ENCODE measurements at places on chromosomes 12 and 14.

DNA sequence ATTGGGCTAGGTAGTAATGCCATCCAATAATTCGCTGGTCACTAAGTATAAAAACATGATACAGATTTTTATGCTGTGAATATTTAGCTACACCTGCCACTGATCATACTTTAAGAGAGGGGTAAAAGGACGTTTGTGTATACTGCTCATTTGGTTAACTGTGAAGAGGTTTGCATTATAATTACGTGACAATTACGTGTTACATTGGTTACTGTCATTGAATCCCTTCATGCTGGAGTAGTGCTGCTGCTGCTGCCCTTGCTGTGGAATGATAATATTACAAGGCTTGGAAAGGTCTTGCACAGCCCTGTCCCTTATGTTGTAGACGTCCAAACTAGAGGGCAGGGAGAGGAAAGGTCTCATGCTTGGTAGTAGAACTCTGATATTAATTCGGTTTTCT is 312.2 kb upstream of the ATP2B1 start:
- DNase-seq, result no peak

DNA sequence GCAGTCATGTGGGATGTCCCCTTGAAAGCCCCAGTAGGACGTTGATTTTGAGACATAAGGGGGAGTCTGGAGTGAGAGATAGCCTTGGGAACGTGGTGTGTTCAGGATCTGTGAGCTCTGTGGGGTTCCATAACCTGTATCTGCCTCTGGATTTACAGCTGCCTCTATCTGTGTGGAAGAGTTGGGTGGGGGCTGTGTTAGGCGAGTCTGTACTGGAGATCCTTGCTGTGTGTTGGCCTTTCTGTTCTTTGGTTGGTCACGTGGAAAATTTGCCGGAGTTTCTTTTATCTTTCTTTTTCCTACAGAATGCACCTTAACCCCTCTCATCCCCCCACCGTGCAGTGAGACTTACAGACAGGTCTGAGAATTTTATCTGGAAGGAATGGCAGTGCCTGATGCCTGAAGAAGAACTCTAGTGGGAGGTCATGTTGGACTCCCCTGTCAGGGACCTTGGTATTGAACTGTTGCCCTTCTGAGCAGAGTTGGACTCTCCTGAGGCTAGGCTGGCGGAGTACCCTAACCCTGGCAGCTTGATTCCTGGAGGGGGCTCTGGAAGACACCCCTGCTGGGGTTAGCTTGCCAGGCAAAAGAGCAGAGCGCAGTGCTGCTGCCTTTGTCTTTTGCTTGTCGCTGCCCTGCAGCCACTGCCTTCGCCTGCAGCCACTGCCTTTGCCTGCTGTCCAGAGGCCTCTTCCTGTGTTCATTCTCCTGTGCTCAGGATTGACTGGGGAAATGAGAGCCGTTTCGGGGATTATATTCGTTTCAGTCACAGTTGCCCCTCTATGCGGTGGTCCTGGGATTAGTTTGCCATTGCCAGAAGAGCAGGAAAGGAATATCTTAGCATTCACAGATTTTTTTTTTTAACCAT is 34.1 kb downstream of the ZNF664 start:
- DNase-seq, result no peak

DNA sequence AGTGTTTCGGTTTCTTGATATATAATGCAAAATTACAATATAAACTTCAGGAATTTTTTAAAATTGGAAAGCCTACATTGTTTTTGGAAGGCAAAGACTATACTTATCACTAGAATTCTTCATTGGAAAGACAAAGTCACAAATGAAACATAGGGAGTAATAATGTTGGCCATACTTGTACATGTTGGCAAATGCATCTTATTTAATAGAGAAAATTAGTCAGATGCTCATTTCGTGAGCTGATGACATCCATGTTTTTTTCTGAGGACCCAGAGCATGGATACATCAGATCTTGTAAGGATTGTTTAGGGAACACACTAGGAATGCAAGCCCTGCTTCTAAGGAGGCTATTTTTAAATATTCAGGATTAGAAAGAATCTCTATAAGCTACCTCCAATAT is 4.6 kb upstream of the SLC15A5 start:
- DNase-seq, result no peak

DNA sequence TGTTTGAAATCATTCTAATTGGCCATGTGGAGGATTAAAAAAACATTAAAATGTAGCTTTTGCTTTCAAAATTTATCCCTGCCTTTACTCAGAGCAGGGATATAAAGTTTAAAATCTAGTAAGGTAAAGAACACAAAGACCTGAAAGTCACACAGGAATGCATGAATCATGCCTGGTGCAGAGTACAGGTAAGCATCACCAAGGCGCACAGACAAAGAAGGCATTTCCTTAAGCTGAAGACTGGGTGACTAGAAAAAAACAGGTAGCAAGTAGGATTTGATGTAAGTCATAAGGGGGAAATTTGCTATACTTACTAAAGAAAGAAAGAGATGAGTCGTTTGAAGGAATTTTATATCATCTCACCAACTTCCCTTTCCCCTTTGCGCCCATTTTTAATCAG is 405.6 kb downstream of the GXYLT1 start:
- no peak for DNase-seq

GRCh38 chr12:92334552-92334951 is 188.9 kb upstream of the BTG1 start:
- DNase-seq, result no peak

Data from cortex of kidney (tissue), 1 donor.